ENCODE measurements at places on chromosomes 2 and 18.

- no peak for DNase-seq
Observed at GRCh38 chr2:70443078-70443465, 110.6 kb downstream of the TGFA start.

- peak; percentile 14 for DNase-seq
Observed at GRCh38 chr2:191114403-191114886, 36.3 kb downstream of the STAT4 start.

DNA sequence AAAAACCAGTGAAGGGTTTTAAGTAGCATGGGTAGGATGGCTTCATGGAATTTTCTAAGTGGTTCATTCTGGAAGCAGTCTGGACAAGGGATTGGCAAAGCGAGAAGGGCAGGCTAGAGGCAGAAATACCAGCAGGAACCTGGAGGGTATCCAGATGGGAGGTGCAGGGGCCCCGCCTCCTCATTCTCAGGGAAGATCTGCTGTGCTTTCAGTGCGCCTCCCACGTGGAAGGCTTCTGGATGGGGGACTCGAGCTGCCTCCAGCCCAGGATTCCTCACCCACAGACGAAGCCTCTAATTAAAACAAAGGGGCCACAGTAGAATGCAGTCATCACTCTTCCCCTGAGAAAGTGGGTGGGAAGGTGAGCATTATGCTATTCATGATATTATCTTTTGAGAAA, 79.8 kb downstream of the VSNL1 start:
- DNase-seq: no peak

DNA sequence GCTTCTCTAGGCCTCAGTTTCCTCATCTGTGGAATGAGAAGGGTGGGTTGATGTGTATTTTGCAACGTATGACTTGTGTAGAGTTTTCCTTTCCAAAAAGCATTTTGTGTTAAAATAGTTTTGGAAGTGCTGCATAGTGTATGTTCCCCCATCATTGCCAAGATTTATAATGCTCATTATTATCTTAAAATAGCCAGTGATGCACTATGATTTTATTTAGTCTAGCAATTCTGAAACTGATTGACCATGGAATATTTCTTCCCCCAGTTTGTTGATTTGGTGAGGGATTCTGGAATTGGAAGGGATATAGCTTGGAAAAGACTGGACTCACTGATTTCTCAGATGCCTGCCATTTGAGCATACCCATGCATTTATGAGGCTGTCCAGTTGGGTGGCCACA, 130.6 kb downstream of the CCDC85A start:
- no peak for DNase-seq

GRCh38 chr2:3207091-3207491, 170.5 kb downstream of the EIPR1 start:
- no peak for DNase-seq

DNA sequence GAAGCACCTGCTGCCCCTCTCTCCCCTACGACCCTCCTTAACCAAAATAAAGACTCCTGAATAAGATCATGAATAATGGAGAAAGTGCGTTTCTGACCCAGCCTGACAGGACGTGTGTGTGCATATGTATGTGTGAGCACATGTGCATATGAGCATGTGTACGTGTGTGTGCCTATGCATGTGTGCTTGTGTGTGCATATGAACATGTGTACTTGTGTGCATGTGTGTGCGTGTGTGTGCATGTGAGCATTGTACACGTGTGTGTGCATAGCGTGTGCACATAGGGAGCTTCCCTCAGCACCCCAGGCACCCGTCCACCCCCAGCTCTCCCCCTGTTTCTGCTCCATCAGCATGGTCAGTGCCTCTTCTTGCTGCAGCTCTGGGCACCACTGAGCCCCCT, 10.7 kb downstream of the KCNIP3 start:
- DNase-seq: no peak

DNA sequence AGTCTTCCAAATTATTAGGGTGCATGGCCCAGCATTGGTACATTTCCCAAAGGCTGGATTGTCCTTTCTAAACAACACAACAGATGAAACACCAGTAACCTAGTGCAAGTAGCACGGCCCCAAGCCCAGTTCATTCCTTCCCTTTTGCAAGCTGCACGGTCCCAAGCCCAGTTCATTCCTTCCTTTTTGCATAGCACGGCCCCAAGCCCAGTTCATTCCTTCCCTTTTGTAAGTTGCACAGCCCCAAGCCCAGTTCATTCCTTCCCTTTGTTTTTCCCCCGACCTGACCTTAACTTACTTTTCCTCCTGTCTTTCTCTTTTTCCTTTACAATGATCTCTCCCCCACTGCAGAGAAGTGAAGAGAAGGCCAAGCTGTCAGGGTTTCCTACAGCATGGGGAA, 60.9 kb downstream of the C18orf63 start:
- no peak for DNase-seq

GRCh38 chr2:120650022-120650644, 85.5 kb upstream of the GLI2 start:
- DNase-seq: no peak

- peak; percentile 54 for DNase-seq
Observed at GRCh38 chr2:198309673-198310280, 505.4 kb downstream of the PLCL1 start.

DNA sequence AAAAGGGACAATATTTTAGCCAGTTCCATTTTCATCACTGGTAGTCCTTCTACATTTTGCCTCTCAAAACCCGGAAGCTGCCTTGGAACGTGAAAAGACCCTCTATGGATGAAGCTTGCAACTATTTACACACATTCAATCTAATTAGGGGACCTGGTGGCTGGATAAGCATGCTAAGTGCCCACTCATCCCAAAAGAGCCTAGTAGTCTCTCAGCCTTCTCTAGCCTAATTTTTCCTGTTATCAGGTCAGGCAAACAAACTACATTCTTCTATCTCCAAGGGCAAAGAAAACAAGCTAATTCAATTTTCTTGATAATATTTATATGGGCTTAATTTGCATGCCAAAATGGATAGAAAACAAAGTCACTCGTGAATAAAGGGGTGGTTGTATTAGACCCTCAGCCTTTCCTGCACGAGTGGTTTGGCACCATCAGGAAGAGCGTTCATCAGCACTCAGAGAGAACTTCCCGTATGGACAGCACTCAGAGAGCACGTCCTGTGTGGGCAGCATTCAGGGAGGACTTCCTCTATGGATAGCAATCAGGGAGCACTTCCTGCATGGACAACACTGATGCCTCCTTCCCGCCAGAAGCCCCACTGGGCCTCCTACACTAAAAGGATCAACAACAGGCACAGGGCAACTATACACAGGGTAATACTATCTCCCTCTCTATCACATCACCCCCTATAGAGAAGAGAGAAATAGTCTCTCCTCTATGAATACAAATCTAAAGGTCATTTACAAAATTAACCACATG, 122.2 kb downstream of the RBMS1 start:
- no peak for DNase-seq

DNA sequence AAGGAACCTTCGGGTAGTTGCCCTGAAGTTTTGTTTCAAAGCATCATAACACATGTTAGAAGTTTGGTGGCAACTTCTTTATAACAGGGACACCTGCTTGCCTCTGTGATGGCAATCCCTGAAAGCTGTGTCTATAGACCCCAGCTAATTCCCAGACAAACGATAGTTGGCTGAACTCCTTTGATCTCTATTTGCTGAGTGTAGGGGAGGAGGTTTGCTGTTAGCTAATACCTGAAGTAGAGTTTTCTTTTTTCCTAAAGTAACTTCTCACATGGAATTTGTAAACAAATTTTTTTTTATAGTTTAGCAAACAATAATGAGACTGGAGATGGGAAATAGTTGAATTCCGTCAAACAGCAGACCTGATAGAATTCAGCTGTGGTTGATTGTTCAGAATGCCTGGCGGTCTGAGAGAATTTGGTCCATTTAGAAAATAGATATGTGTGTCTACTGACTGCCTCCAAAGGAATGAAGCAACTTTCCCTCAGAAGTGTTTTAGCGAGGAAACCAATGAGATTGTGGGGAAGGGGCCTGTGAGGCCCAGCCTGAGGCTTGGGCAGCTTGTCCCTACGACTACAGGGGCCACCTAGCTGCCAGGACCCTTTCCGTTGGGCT, 123.5 kb upstream of the EPAS1 start:
- DNase-seq: no peak

Data from brain microvascular endothelial cell (primary cell).